ENCODE measurements at places on chromosomes 5 and 9. TPM values are rescaled to one million over a fixed set of nuclear protein-coding genes. Genes with fewer than 3 reads are reported as not detected.

- DNase-seq, result no peak
These were observed 365.3 kb upstream of the CLINT1 start for GRCh38 chr5:158224253-158224652.

- no peak for DNase-seq
These were observed 16.8 kb downstream of the LPCAT1 start for GRCh38 chr5:1507014-1507375.

- DNase-seq, result no peak
These were observed 24.4 kb downstream of the IQGAP2 start for GRCh38 chr5:76427206-76428140.

- no peak for DNase-seq
These were observed 319.2 kb downstream of the GADD45G start for GRCh38 chr9:89923961-89924504.

DNA sequence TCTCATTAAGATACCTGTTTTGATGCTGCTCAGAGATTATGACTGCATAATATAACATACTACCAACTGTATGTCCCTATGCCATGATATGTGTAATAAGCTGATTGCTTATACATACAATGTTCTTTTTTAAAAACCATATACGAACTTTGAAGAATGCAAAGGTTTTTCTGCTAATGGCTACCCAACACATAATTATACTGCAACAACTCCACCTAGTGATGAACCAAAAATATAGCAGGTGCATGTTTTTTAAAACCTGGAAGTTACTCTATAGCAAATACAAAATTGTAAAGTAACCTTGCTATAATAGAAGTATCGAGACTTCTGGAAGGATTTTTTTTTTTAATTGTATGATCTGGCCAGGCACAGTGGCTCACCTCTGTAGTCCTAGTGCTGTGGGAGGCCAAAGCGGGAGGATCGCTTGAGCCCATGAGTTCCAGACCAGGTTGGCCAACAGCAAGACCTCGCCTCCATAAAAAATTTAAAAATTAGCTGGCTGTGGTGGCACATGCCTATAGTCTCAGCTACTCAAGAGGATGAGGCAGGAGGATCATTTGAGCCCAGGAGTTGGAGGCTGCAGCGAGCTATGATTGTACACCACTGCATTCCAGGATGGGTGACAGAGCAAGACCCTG lies 49.1 kb downstream of the HOMER1 start:
- no peak for DNase-seq

DNA sequence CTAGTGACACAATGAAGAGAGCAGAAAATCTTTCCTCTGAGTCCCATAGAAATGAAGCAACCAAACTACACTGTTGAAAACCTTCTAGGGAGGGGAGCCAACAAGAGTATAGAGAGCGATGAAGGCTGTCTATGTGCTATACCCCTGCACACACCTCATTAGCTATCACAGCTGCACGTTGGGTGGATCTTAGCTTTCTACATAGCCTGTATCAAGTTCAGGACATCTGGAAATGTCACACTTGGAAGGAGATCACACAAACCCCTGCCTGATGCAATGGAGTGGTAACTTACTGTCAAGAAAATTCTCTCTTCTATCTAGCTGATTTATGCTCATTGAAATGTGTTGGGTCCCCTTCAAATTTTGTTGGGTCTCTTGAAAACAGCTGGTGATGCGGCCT lies 127.0 kb upstream of the NTRK2 start:
- DNase-seq, result no peak

DNA sequence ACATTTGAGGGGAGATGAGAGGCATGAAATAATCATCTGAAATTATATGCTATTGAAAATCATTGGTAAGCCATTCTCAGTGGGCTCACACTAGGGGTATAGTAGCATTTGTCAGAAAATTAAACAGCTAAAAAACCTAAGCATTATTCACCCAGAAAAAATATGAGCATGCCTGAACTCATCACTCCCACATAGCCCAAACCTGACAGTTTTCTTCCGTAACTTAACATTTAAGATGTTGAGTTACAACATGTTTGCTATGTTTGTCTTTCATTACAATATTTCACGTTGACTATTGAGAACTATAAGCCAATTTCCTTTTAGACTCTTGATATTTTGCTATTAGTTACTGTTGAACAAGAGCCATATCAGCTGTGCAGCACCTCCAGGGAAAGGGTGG lies 23.5 kb upstream of the GHR start:
- DNase-seq, result no peak

- no peak for DNase-seq
These were observed 64.7 kb downstream of the MEF2C start for GRCh38 chr5:88818296-88818695.

- no peak for DNase-seq
These were observed 33.3 kb downstream of the GPBP1 start for GRCh38 chr5:57207007-57207653.

DNA sequence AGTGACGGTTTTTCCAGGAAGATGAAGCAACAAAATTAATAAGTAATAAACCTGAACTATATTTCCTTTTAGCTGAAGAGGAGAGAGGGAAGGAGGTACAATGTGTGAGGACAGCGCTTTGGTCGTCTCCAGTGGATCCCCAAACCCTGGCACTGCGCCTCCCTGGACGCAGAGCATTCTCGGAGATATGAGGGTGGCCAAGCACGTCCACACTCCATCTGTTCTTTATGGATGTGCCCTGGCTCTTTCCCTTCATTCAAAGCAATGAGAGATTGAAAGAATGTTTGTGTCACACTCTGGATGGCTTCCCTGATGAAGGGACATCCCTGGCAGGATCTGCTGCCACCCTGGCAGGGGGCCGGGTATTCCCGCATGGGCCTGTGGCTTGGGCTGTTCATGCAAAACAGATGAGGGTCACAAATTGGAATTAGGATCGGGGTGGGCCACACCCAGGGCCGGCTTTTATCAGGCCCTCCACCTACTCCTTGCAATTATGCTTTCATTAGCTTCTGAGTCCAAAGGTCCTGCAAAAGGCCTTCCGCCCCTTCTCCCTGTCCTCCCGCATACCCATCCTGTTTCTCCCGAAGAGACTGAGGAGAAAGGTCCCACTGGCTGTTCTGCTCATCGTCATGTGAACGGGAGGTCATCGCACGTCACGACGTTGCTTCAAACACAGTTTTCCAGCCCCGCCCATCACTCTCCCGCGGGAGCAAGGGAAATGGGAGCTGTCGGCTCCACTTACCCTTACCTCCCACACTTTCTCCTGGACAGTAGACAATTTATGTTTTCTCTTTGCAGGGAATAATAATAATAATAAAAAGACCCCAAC lies 286.1 kb upstream of the IRX4 start:
- DNase-seq, result no peak

Gene ZNF483
- total RNA-seq, result 11.7 TPM

Gene CAMSAP1
- 33.9 TPM for total RNA-seq
